ENCODE measurements at places on chromosomes 1 and 21. TPM values are rescaled to one million over a fixed set of nuclear protein-coding genes. Genes with fewer than 3 reads are reported as not detected.

- no peak for DNase-seq
Observed at GRCh38 chr1:32925403-32926162, 24.4 kb upstream of the TMEM54 start.

DNA sequence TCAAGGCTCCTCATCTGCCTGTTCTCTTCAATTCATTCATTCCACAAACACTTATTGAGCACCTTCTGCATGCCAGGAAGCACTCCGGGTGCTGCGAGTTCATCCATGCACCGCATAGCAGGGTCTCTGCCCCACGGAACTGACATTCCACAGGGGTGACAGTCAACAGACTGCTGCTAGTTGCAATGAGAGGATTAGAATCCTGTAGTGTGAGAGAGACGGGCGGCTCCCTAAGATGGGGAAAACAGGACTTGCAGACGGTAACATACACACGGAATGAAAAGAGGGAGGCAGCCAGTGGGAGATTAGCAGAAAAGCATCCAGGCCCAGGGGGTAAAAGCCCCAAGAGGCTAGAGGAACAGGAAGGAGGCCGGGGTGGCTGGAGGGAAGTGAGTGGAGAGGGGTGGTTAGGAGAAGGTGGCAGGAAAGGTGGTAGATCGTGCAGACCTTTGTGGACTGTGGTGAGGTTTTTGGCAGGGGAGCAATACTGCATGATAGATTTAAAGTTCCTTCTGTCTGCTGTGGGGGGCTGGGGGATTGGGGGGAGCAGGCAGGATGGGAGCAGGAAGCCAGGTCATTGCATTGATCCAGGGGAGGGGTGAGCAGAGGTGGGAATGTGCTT lies 6.6 kb downstream of the TNFRSF8 start:
- no peak for DNase-seq

DNA sequence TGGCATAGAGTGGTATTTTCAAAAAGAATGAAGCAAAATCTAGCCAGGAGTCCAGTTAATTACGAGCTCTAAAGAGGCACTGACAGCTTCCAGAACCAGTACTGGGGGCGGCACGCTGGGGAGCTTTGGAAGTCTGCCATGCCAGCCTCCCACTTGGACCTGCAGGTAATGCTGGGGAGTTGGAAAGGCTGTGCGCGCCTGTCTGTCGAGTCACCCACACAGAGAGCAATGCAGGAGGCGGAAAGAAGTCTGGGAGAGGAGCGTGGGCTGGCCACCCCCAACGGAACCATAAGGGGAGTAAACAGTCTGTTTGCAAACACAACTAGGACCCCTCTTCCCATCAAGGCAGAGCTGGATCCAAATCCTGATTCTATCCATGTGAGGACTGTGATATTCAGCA lies 84.5 kb downstream of the BEND5 start:
- no peak for DNase-seq

DNA sequence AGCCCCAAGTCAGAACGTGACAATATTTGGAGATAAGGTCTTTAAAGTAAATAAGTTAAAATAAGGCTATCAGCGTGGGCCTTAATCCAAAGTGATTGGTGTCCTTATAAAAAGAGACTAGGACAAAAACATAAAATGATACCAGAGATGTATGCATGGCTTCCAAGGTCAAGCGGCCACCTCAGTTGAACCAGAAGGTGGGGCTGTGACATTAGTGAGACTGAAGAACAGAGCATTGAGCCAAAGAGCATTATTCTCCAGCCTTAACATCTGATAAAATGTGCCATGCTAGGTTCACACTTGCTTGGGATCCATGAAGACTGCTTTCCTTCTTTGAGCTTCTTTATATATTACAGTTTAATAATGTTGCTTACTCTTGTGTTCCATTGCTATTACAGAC lies 554.6 kb downstream of the PLA2G4A start:
- DNase-seq = no peak

Gene TRIM45
- total RNA-seq = 8.2 TPM

Gene MYCL
- 1.2 TPM for total RNA-seq

Gene ST3GAL3
- total RNA-seq = 10.8 TPM

Gene TTLL7
- 5.3 TPM for total RNA-seq

DNA sequence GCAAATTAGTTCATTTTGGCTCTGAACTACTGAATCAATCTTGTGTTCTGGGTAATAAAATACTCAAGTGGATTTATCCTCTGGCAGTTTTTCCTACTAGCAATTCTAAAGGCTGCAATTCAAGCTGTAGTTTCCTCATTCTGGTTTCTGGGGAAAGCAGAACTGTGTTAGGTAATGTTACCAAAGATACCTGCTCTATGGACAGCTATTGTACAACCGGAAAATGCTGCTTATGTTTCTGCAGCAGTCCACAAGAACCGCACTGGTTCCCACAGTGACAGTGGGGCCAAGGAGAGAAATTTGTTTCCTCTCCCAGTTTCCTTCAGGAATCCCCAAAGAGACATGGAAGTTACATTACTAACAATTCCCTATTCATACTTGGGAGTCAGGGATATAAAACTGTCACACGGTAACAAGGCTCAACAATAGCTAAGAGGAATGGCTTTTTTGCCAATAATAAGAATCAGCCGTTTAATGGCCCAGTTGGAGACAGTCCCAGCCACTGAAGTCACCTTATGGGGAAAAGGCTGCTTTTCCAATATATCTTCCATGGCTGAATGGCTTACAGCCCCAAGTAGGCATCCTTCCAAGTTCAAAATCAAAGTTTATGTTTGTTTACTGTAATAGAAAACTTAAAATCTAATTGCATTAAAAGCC lies 52.6 kb downstream of the PCNX2 start:
- no peak for DNase-seq

DNA sequence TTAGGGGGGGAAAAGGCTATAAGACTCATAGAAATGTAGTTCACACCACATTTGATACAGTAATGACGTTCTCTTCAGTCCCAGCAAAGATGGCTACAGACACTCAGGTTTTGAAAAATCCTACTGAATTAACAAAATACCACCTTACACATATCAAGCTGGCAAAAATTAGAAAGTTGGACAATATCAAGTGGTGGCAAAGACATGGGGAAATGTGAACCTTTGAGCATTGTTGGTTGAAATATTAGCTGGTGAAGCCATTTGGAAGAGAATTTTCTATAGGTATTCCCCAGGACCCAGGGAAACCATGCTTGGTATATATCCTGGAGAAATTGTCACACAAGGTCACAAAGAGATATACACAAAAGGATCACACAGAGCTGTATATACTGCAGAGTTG lies 163.0 kb downstream of the ADSS2 start:
- no peak for DNase-seq

GRCh38 chr1:158024737-158025136 lies 31.3 kb downstream of the KIRREL1 start:
- no peak for DNase-seq

DNA sequence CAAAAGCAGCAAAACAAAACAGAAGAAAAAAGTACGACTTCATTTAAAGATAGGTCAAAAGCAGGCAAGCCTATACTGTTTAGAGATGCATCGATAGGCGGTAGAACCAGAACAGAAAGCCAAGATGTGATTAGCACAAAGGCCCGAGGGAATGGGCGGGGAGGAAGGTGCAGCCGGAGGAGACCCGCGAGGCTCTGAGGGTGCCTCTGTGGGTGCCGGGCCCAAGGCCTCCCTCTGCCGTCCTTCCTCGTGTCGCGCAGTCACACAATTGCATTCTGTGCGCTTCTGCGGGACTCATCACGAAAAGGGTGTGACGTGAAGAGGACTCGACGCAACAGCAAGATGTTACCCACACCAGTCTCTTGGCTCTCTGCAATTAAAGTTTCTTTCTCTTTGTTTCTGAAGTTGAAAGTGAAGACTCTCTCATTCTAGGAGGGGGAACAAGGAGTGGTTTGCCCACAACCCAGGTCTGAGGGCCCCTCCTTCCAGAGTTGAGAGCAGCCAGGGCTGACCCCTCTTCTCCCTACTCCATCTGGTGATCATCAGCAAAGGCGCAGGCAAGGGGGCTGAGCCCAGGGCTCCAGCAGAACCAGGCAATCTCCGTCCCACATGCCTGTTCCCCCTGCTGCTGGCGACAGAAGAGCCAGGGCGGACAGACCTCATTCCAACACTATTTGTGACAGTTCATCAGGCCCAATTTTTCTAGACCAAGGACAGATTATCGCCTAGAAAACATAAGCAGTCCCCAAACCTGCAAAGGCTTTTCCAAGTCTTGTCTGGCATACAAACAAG lies 41.0 kb downstream of the NPHP4 start:
- DNase-seq = no peak

GRCh38 chr1:22142315-22143064 lies 407 bp downstream of the WNT4 start:
- DNase-seq = no peak

DNA sequence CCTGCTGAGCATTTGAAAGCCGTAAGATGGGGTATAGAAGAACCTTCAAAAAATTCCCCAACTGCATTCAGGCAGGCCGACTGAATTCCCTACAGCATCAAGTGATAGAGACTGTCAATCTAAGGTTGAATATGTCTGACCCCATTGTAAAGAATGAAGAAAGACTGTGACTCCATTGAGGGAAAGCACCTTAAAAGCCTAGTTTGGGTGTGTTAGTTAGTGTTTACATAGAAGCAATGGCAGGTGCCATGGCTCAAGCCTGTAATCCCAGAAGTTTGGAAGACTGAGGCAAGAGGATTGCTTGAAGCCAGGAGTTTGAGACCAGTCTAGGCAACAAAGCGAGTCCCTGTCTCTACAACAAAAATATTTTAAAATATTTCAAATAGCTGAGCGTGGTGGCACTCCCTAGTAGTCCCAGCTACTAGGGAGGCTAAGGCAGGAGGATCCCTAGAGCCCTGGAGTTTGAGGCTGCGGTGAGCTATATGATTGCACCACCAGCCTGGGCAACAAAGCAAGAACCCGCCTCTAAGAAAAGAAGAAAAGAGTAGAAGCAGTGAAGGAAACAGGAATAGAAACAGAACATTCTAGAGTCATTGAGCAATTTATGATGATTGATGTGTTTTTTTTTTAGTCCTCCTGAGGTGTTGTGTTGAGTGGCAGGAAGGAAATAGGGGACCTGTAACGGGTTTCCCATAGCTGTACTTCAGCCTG lies 15.4 kb downstream of the POLR3GL start:
- DNase-seq = no peak

Gene ADGRL2
- total RNA-seq = 22.4 TPM

DNA sequence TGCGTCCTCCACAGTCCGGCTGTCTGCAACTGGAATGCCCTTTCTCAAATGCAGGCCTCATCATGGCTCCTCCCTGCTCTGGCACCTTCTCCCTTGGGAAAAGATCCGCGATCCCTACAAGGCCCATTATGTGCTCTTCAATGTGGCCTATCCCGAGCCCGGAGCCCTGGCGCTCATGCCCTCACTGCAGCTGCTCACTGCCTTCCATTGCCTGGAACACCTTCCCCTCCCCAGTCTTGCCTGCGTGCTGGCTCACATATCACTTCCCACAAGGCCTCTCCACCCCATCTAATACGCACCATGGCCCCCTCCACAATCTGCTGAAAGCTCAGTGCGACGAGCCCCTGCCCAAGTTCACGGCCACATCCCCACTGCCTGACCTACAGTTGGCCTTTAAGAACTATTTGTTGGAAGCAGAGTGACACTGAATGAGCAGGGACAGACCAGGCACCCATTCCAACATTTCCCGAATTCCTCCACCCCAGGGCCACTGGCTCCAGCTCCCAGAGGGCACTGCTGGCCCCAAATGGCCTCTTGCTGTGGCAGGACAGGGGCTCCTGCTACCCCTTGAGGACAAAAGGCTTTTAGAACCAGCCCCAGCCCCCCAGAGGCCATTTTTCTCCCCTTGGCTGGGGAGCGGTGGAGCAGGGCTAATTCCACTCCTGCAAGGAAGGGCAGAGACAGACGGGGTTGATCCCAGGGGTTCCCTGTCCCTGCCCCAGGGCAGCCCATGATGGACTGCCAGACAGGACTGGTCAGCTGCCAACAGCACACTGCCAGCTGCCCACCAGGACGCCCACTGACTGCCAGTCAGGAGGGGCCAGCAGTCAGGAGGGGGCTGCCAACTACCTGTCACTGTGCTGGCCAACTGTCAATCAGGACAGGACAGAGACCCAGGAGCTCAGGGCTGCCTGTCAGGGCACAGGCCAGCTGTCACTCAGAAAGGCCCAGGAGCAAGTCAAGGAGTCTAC lies 64.8 kb downstream of the DHRS3 start:
- no peak for DNase-seq

GRCh38 chr1:231162297-231162969 lies 575 bp downstream of the TRIM67 start:
- no peak for DNase-seq

Gene DDR2
- 1.3 TPM for total RNA-seq

Gene CASQ1
- not detected for total RNA-seq

DNA sequence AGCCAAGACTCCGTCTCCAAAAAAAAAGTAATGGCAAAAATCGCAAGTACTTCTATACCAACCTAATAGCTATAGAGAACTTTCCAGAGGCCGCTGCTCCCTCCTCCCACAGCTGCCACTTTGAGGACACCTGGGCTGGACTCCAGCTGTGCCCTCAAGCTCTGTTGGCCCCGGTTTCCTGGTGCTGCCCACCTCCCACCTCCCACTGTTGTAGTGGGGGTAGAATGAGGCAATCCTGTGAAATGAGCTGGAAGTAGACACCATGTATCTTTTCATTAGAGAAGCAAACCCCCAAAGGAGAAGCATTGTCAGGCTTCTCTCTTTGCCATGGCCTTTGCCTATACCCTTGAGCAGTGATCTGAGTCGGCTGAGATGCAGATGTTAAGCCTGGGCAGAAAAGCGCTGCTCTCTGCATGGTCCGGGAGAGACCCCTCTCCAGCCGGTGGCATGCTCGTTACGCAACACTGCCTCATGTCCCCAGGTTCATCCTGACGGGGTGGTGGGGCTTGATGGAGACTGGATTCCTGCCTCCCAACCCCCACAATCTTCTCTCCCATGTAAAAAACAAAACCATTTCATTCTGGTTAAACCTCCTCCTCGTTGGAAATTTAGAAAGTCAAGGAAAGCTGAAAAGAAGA lies 39.7 kb downstream of the SIM2 start:
- DNase-seq = no peak

DNA sequence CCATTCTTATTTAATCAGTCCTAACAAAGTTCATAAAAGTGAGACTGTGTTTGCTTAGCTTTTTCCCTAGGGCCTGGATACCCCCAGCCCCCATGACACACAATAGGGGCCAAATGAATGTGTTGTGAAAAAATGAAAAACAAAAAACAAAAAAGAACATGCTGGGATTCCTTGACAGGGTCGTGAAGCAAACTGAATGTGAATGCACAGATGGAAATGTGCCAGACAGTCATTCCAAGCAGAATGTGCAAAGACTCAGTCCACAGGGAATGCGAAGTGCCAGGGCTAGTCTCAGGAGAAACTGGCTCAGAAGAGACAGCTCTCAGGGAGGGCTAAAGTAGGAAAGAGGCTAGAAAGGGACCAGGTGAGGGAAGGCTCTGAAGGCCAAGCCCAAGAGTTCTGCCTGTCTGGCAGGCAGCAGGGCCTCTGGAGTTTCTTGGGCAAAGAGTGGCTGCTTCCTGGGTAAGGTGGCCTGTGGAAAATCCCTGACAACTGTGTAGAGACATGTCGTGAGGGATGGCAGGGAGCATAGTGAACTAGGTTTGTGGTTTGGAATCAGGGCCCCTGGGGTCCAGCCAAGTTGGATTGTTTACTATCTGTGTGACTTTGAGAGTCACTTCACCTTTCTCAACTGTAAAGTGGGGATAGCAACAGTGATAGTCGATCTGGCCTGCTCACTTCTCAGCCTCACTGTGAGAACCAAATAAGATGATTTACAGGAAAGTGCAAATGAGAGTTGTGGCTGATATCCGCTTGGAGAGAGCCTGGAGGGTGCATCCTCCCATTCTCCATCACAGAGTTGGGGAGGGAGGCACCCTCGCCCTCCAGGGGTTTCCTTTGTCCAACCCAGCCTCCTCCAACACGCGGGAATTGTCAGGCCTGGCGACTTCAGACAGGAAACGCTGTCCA lies 1.2 kb upstream of the ADAM15 start:
- no peak for DNase-seq

GRCh38 chr1:14607295-14607694 lies 8.8 kb downstream of the KAZN start:
- DNase-seq = no peak

Measured in epithelial cell of proximal tubule (primary cell).